Large intestine (tissue), 12 donors: ENCODE measurements at places on chromosomes 5 and 9. TPM values are rescaled to one million over a fixed set of nuclear protein-coding genes. Genes with fewer than 3 reads are reported as not detected.

DNA sequence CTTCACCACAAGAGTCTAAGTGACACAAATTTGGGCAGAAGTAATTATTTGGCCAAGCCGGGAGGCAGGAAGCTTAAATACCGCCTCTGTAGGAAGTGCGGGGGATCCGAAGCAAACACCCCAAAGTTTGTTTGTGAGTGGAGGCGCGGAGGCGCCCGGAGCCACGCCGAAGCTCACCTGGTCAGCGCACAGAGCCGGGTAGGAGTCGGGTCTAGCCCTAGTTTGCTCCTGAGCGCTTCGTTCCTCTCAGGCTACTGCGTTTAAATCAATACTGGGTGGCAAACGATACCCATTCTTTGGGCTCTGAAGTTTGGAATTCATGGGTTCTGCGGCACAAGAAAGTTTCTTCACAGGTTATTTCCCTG, 855 bp downstream of the MCC start:
- no peak for DNase-seq

DNA sequence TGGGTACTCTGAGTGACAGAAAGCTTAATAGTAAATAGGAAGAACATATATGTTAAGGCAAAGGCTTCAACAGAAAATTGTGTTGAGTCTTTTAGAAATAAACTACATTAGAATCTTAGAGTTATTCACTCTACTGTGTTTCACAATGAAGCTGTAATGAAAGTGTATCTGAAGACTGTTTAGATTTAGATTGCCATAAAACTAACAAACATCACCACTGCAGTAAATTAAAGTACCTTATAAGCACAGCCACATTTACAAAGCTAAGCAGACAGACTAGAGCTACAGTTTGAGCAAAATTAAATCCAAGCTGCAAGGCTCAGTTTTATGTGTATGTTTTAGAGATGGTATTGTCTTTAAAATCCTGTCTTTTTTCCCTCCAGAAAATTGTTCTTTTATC, 172.4 kb downstream of the PBX3 start:
- DNase-seq: no peak

DNA sequence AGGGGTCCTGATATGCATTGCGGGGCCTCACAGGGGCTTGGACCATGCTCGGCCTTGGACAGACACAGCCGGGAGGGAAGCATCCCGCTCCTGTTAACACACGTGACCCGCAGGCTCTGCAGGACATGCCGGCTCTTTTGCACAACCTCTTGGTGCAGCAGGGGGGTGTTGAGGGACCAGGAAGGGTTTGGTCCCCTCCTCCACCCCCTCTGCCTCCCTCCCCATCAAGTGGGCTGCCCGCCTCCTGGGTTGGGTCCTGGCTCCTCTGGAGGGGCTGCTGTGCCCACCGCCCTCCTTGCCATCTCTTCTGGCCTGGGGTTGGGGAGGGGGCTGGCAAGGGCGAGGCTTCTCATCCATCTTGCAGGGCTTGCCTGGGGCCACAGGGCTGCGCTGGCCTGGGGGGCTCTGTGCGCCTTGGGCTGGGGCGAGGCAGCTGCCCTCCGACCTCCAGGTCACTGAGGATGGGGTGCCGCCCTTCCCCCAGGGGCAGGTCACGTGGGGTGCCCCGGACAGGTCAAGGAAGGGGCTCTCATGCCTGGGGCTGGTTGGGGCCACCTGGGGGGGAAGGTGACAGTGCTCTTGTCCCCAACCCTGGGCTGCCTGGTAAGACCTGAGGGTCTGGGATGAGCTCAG, 16.8 kb upstream of the SLC9A3 start:
- DNase-seq: peak; percentile 31

GRCh38 chr9:4339836-4340560, 40.1 kb upstream of the GLIS3 start:
- DNase-seq: no peak

DNA sequence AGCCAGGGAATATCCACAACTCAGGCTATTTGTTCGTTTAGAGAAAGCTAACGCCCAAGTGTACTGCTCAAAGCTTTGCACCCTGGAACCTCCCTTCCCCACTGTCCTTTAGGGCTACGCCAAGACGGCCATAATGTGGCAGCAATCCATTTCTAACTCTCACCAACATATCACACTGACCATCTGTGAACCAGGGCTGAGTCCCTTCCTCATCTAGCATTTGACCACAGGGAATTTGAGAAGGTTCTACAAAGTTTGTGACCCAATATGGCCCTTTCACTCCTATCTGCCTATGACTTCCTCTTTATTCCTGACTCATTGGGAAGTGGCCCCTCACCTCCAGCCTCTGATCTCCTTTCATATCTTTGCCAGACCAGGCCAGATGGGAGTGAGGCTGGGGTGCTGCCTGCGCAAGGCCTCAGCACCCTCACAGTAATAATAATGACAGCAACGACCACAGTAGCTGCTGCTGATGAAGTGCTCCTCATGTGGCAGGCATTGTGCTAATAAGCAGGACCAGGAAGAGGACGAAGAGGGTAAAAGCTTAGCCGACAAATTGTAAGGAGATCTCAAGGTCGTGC, 9.3 kb upstream of the ARAP3 start:
- DNase-seq: no peak

GRCh38 chr9:136672431-136673087, 9.8 kb downstream of the EGFL7 start:
- no peak for DNase-seq

- no peak for DNase-seq
Observed at GRCh38 chr5:165004175-165004574, 1498.8 kb downstream of the MAT2B start.

GRCh38 chr9:73152953-73153352, 1.3 kb downstream of the ANXA1 start:
- DNase-seq: no peak

DNA sequence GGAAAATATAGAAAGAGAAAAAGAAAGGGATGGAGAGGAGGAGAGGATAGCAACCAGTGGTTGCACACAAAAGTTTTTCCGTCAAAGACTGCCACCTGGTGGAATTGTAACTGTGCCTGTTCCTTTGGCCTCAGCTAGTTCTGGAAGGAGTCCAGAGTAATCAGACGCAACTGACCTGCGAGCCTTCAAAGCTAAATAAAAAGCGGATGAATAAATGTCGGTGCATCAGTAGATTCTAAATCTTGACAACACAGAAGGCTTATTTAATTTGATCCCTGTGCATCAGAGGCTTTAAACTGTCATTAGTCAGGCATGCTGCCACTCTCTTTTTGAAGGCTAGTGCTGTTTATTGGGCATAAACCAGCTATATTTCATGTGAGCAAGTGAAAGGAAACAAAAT, 132.9 kb upstream of the ACO1 start:
- DNase-seq: peak; percentile 21

GRCh38 chr5:42720251-42720650, 36.4 kb upstream of the CCDC152 start:
- no peak for DNase-seq

DNA sequence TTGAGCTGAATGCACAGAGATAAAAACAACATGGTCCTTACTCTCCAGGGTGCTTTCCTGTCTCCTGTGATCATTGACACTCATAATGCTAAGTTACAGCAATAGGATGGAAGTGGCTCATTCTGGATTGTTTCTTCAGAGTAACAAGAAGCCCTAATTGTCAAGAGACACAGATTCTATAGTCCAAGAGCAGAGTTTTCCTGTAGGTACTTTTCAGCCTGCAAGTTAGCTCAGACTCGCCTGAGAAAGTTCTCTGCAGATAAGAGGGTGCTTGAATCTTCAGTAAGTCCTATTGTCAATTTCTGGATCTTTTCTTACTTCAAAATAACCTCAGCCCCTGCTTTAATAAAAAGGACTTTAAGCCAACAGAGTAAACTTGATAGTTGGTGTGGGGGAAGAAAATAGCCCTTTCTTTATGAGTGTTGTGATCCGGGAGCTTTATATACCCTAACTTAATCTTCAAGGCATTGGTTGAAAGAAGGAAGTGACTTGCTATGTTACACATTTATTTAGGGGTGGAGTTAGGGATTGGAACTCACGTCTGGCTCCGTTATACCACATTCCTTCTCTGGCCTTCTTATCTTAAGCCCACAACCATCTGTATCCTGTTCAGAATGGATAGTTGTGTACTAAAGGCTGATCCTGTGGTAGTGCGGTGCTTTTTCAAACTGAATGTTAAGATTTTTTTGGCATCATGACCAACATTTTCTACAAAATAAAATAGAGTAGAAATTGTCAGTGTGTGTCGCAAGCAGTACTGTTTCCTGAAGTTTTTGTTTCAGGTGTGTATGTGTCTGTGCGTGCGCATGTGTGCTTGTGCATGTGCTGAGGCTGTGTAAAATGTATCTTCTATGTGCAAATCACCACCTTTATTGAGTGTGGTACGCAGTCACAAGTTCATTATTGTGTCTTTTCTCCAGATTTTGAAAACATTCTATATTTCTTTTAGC, 173.9 kb downstream of the WDR70 start:
- DNase-seq: peak; percentile 19

DNA sequence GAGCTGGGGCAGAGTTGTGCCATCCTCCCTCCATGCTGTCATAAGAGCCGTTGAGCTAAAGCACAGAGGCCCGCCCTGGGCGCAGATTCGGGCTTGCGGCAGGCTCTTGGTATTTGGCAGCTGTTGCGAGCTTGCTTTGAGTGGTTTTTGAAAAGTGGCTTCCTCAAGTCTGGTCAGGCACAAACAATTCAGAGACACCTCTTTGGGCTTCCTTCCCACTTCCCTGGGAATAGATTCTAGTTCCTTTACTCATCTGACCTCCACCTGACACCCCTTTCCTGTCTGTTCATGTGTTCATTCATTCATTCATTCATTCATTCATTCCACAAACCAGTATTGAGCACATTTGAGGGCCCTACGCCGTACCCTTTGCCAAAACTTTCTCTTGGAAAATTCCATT, 27.4 kb downstream of the NCS1 start:
- no peak for DNase-seq

DNA sequence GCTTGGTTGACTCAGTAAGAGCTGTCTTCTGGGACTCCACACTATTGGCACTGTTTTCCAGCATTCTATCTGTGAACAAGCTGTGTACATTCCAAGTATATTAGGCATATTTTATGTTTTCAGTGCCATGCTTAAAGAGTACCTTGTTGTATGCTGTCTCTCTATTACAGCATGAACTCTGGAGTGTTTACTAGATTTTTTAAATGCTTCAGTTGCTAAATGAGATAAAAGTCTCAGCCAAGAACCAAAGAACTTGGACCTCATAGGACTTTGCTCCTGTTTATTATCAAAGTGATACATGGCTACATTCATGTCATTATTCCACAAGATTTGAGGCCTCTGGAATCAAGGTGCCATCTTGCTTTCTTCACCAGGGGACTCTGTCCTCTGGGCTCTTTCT, 167.2 kb downstream of the C9orf152 start:
- DNase-seq: peak; percentile 76

DNA sequence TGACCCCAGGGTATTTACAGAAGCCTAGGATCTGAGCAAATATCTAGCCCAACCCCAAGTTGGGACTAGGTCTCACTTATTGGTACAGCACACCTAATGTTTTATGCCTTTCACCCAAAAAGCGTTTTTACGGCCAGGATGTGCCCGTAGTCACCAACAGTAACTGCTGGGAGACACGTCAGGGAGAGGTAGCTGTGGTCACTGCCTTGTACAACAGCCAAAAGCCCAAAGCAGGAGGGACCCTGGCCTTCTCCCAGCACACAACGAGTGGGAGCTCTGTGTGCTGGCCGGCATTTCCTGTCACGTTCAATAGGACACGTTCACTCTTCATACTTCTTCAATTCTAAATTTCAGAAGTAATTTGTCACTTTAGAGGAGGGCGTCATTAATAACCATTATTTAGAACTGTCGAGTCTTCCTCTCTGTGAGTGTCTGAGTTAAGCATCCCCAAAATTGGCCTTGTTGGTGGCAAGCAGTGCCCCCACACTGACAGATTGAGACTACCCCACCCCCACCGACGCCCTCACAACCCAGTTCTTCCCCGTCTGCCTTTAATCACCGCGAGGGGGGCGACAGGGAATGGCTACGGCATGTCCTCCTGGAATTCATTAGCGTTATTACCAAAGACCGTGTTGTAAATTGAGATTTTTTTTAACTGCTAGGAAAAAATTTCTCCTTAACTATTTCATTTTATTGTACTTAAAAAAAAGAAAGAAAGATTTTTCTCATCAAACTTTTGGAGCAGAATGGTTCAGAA, 80.7 kb downstream of the MVB12B start:
- peak; percentile 16 for DNase-seq

GRCh38 chr5:157335534-157336422, 69.9 kb downstream of the CYFIP2 start:
- no peak for DNase-seq

DNA sequence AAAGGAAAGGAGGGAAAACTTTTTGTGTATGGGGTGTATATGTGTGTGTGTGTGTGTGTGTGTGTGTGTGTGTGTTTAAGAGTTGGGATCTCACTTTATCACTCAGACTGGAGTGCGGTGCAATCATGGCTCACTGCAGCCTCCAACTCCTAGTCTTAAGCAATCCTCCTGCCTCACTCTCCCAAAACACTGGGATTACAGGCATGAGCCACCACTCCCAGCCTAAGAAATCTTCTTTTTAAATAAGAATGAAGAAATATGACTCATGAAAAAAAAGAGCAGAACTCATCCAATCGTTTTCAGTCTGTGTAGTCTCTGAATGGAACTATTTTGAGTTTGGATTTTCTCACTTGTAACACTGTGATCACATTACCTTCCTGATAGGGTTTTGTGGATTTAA, 601.5 kb downstream of the ACTL7B start:
- DNase-seq: no peak

DNA sequence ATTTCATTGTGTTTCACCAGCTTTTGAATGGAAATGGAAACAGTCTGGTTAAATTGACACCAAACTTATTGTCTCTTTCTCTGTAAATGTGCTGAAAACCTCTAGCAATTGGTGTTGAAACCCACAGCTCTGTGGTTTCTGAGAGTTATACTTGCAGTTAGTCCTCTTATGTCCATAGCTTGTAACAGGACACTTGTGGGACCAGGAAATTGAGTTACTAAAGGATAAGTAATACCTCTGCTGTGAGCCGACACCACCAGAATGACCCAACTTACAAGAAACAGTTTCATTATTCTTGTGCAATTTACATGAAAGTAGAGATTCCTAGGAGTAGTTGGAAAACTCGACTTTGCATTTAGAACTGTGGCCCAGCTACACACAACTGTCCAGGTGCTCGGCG, 191.5 kb downstream of the CFAP90 start:
- no peak for DNase-seq

DNA sequence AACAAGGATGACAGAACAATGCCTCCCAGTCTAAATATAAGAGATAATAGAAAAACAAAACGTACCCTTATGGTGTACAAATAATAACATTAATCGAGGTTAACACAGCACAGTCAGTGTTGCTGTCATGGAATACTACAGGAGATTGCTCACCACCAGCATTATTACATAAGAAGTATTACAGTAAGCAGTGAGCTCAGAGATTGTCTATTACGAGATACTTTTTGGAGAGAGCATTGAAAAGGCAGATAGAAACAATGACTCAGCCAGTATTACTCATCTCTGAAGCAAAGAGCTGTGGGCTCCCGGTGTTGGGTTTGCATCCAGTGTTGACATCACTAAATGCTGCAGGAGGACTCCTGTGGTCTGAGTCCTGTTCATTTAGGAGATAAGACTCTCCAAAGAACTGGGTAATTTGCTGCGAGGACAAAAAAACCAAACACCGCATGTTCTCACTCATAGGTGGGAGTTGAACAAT, 191.9 kb upstream of the SEMA6A start:
- DNase-seq: no peak

- DNase-seq: no peak
Observed at GRCh38 chr9:76652894-76653293, 111.3 kb upstream of the PCA3 start.

- DNase-seq: peak; percentile 58
Observed at GRCh38 chr9:126704892-126705766, 91.4 kb downstream of the LMX1B start.

The AHRR gene
- 3.9 TPM for polyA plus RNA-seq

The ANKRD18B gene
- 0.22 TPM for polyA plus RNA-seq

The SH3GL2 gene
- polyA plus RNA-seq: 2.4 TPM

The TMEM252 gene
- polyA plus RNA-seq: 2.4 TPM

The SCGB3A2 gene
- not detected for polyA plus RNA-seq

The MARCOL gene
- polyA plus RNA-seq: not detected
